ENCODE measurements at places on chromosomes 16 and 17. TPM values are rescaled to one million over a fixed set of nuclear protein-coding genes. Genes with fewer than 3 reads are reported as not detected.

The PRAC2 gene
- not detected for total RNA-seq

- peaks cover 32% of the 10 kb centered on the region for H3K4me1 ChIP-seq
- H3K27me3 ChIP-seq = no peaks in the 10 kb centered on the region
- no peak overlapping the region for H3K4me3 ChIP-seq
- peaks cover 30% of the 10 kb centered on the region for H3K36me3 ChIP-seq
- no peak overlapping the region for H3K27ac ChIP-seq
Measured at GRCh38 chr16:56946767-56947603, 14.8 kb upstream of the CETP start.

The CAVIN1 gene
- 2.0 TPM for total RNA-seq

GRCh38 chr16:79792664-79793351 lies 192.3 kb upstream of the MAF start:
- no peaks in the 10 kb centered on the region for H3K4me1 ChIP-seq
- DNase-seq = no peak
- no peaks in the 10 kb centered on the region for H3K36me3 ChIP-seq
- no peak overlapping the region for H3K4me3 ChIP-seq
- no peak overlapping the region for H3K27ac ChIP-seq

- no peaks in the 10 kb centered on the region for H3K36me3 ChIP-seq
- H3K27me3 ChIP-seq = peaks cover 2% of the 10 kb centered on the region
- no peak for DNase-seq
- H3K27ac ChIP-seq = no peak overlapping the region
Measured at GRCh38 chr17:50499721-50500120, 8.5 kb upstream of the MYCBPAP start.

DNA sequence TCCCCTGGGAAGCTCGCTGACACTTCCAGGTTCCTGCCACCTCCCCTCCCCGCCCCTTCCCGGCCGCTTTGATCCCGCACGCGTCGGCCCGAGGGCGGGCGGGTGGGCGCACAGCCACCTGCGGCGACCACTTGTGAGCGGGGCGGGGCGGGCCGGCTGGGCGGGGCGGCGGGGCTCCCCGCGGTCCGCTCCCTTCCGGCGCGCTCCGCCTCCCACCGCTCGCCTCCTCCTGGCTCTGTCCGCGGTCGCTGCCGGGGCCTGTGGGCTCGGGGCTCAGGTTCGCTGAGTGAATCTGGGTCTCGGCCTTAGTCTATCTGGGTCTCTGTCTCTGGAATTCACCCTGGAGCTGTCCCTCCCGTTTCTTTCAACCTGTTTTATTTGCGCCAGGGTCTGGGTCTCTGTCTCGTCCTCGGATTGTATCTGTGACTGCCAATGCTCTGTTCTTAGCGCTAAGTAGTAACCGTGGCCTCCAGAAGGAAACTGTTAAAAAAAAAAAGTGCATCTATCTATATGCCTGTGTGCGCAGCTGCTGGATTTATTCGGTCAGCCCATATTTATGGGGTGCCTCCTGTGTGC lies 2.7 kb upstream of the HES7 start:
- peak overlapping the region; percentile 88 for H3K4me3 ChIP-seq
- peaks cover 48% of the 10 kb centered on the region for H3K4me1 ChIP-seq
- DNase-seq = peak; percentile 62
- H3K27ac ChIP-seq = peak overlapping the region; percentile 88
- H3K27me3 ChIP-seq = peaks cover 44% of the 10 kb centered on the region
- peaks cover 3% of the 10 kb centered on the region for H3K36me3 ChIP-seq

Data from activated CD8-positive, alpha-beta T cell treated with anti-CD3 and anti-CD28 coated beads, Interleukin-2, amount 10 ng/mL, durations not matched to agents 7 days and 5 days (primary cell).